Spinal cord (tissue), 10 donors: ENCODE measurements at places on chromosomes 2 and 18. TPM values are rescaled to one million over a fixed set of nuclear protein-coding genes. Genes with fewer than 3 reads are reported as not detected.

SPATA3 gene
- total RNA-seq = not detected

EPB41L3 gene
- total RNA-seq = 99.6 TPM

HOXD12 gene
- not detected for total RNA-seq

DAPL1 gene
- 1.8 TPM for total RNA-seq

STPG4 gene
- 0.44 TPM for total RNA-seq

CCDC68 gene
- total RNA-seq = 12.6 TPM

CHST10 gene
- 33.1 TPM for total RNA-seq

STAT4 gene
- total RNA-seq = 8.9 TPM

TTR gene
- not detected for total RNA-seq

IL1F10 gene
- not detected for total RNA-seq

TPRKB gene
- total RNA-seq = 31.3 TPM

RND3 gene
- 62.7 TPM for total RNA-seq

RAX gene
- total RNA-seq = 0.22 TPM

MLPH gene
- 5.2 TPM for total RNA-seq

CNRIP1 gene
- total RNA-seq = 55.9 TPM

SPDYA gene
- 2.3 TPM for total RNA-seq

CNOT9 gene
- total RNA-seq = 47.0 TPM

TCF23 gene
- total RNA-seq = 0.06 TPM

CNGA3 gene
- total RNA-seq = 7.1 TPM

FZD7 gene
- total RNA-seq = 18.5 TPM

SPEG gene
- 20.8 TPM for total RNA-seq

GAD1 gene
- total RNA-seq = 17.2 TPM

HJURP gene
- 4.9 TPM for total RNA-seq

SMYD1 gene
- total RNA-seq = 0.06 TPM

GPR155 gene
- 53.8 TPM for total RNA-seq

CNPPD1 gene
- total RNA-seq = 27.5 TPM

GKN1 gene
- total RNA-seq = not detected

UGT1A9 gene
- not detected for total RNA-seq

AQP12A gene
- not detected for total RNA-seq

SIX3 gene
- total RNA-seq = 0.28 TPM

AFF3 gene
- 43.6 TPM for total RNA-seq

CRYGC gene
- total RNA-seq = not detected

ITGB6 gene
- total RNA-seq = 0.06 TPM

MRO gene
- 11.5 TPM for total RNA-seq

RASGRP3 gene
- 23.4 TPM for total RNA-seq

HOXD3 gene
- 7.3 TPM for total RNA-seq

TCF4 gene
- 234 TPM for total RNA-seq

HMSD gene
- total RNA-seq = 1.2 TPM

RMDN2 gene
- total RNA-seq = 14.6 TPM

MYL1 gene
- 3.3 TPM for total RNA-seq

GRB14 gene
- total RNA-seq = 11.3 TPM

ACTG2 gene
- total RNA-seq = 5.3 TPM

BCL2 gene
- total RNA-seq = 14.4 TPM

GPR17 gene
- 43.7 TPM for total RNA-seq

TUBA3D gene
- total RNA-seq = 0.20 TPM

TUBA3E gene
- total RNA-seq = not detected

TUBB6 gene
- total RNA-seq = 107 TPM

FBXO48 gene
- 0.72 TPM for total RNA-seq

CD207 gene
- total RNA-seq = 0.06 TPM

UGT1A4 gene
- total RNA-seq = not detected

CCDC102B gene
- total RNA-seq = 21.2 TPM

NMUR1 gene
- 0.39 TPM for total RNA-seq

CHST9 gene
- total RNA-seq = 8.2 TPM

CDH2 gene
- 58.9 TPM for total RNA-seq

MRPL33 gene
- total RNA-seq = 83.6 TPM

TMEM200C gene
- 5.2 TPM for total RNA-seq
